ENCODE measurements at places on chromosomes 16 and 17.
A peak's percentile ranks its signal among the peaks of the same experiment; 100 is the strongest.

DNA sequence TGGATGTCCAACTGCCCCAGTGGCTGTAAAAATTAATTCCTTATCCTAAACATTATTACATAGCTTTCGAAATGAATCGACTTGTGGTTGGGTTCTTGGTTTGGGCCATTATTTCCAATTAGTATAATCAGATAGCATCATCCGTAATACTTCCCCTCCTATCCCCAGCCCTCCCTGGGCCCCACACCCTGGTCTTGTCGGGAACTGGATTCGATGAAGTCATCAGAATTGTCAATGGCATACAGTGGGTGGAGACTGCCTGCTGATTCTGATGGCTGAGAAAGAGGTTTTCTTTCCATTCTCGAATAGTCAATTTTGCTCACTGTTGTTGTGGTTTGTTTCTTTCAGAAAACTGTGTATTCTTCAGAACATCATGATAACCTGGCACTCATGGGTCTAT is 395.1 kb downstream of the SEC14L1 start:
- DNase-seq = no peak

- DNase-seq = no peak
Observed at GRCh38 chr16:89563639-89564392, 3.3 kb downstream of the RPL13 start.

DNA sequence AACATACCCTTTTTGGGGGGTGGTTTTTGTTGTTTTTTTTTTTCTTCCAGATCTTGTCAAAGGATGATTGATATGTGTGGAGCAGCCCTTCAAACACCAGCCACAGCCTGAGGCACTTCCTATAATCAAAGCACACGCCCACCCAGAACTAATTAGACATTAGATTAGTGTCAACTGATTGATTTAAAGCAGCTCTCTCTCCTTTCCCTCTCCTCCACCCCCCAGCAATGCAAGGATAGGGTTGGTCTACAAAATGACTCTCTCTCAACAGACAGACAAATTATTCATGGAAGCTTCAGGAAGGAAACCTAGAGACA is 250.3 kb upstream of the SOX9 start:
- DNase-seq = no peak

- DNase-seq = no peak
Observed at GRCh38 chr17:2602597-2603017, 9.2 kb downstream of the PAFAH1B1 start.

DNA sequence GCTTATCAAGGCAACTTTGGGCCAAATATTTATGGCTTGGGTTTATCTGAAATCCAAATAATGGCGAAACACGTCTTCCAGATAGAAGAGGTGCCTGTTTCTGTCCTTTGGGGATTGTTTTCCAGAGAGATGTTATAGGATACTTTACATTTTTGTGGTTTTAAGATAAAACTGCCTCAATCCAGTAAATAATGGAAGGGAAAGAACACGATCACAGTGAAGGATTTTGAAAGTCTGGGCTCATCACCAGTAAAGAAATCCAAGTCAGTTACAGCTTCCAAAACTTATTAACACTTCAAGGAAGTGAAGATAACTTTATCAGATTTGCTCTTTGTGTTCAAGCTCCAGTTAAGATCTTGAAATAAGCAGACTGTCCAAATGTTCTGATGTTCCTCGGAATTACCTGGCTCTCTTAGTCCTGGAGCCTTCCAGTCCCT is 30.1 kb downstream of the DNAH2 start:
- DNase-seq = no peak

- no peak for DNase-seq
Observed at GRCh38 chr17:14353861-14354474, 53.1 kb downstream of the HS3ST3B1 start.

- peak; percentile 55 for DNase-seq
Observed at GRCh38 chr17:57523926-57524632, 221.0 kb downstream of the CCDC182 start.

DNA sequence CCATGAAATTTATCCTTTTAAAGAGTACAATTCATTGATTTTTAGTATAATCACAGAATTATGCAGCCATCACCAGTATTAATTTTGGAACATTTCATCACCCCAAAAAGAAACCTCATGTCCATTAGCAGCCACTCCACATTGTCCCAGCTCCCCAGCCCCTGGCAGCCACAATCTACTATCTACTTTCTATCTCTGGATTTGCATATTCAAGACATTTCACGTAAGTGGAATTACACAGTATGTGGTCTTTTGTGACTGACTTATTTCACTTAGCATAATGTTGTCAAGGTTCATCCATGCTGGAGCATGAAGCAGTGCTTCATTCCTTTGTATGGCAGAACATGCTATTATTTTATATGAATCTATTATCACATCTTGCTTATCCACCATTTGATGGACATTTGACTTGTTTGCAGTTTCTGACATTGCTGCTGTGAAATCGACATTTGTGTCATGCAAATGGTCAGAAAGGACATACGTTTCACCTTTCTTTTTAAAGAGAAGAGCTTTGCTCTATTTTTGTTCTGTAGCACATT is 10.7 kb downstream of the METTL9 start:
- DNase-seq = no peak

GRCh38 chr16:70705056-70705455 is 19.2 kb upstream of the MTSS2 start:
- DNase-seq = no peak

DNA sequence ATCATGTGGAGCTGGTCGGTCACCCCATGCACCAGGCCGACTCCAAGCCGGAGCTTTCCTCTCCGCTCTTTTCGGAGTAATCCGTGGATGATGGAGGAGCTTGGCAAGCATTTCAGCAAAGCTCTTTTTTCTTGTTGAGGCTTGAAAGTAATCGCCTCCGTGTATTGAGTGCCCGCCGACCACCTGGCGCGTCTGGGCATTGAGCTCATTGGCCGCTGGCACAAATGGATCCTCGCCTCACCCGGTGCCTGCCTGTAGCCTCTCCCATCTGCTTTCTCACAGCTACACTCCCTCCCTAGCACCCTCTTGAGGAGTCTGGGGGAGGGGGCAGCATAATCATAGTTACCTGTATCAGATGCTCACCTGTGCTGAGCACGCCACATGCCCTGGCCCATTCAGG is 148.9 kb downstream of the CMIP start:
- no peak for DNase-seq

- DNase-seq = peak; percentile 85
Observed at GRCh38 chr17:30449480-30449879, 27.7 kb upstream of the GOSR1 start.

DNA sequence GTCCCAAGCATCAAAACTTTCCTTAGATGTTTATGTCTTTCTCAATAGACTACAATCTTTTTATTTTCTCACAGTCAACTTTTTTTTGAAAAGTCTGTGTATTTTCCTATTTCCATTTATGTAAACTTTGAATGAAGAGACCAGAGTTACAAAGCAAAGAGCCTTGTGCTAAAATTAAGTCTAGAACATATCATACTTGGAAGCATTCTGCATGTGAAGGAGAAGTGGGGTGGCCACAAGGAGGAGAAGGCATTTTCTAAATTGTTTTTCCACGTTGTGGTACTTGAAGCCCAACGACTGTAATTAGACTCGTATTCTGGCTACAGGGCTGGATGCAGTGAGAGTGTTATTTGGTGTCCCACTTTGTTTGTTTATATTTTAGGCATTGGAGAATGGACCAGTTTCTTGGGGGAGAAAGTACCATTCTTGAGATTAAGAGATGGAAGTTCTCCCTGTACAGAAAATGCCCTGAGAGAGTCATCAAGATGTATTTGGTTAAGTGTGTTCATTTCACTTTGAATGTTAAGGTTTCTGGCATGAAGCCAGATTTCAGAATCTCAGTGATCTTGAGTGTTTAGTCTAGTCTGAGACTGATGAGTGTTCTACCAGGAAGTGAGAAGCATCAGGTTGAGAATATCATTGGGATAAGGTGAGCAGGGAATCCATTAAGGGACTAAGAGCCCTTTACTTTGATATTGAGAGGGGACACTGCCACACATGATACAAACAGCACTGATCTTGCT is 71.6 kb downstream of the MAP2K6 start:
- DNase-seq = no peak

DNA sequence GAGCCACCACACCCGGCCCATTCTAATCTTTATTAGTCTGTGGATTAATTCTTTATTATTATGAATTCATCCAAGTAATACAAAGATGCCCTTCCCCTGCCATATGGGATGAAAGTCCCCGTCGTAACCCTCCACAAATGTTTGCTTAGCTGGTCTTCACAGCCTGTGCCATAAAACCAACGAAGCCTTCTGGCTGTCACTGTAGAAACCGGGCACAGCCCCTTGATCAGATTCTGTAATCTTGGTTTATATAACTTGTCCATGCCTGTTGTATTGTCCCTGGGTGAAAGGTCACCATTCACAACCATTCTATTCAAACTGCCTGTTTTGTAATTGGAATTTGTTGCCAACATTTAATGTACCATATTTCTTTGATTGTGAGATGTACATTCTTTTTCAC is 66.5 kb downstream of the ATP2C2 start:
- DNase-seq = no peak

DNA sequence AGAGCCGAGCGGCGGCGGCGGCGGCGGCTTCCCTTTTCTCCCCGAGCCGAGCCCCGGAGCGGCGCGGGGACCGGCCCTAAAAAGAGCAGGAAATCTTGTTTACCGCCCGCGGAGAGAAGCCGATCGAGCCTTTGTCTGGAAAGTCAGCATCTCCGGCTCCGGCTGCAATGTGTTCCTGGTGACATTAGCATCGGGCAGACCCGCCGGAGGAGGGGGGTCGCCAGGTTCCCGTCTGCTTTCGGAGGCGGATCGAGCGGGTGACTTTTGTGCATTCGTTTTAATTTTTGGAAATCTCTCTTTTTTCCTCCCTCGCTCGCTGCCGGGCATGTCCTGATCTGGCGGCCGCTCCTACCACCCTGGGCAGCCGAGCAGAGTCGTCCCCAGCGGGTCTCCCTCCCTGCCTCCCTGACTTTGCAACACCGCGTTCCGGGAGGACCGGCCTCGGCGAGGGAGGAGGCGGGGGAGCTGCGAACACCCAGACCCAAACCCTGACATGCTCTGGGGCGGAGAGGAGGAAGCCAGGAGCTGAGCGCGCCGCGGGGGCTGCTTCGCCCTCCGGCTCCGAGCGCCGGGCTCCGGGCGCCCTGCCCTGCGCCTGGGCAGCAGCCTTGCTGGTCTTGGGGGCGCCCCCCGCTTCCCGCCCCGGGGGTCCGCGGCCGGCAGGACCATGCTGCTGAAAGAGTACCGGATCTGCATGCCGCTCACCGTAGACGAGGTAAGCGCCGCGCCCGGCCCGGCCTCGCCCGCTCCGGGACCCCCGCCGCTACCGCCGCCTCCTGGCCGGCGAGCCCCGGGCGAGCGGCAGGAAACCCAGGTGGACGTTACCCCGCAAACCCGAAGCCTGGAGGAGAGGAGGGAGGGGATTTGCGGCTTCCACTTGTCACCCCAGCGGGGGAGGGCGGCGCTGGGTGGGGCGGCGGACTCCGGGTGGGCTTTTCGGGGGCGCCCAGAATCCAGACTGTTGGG is 690 bp downstream of the PITPNC1 start:
- peak; percentile 35 for DNase-seq

DNA sequence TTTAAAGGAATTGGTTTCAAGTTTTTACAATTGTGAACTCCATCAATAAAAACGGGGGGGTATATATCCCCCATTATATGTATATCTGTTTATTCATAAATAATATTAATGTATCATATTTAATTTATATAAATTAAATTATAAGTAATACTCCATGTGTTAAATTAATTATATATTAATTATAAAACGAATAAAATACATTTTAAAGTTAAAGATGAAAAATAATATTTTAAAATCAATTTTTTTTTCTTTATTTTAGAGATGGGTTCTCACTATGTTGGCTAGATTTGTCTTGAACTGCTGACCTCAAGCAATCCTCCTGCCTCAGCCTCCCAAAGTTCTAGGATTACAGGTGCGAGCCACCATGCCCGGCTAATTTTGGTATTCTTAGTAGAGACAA is 17.4 kb upstream of the PSMD11 start:
- DNase-seq = no peak

All from Ammon's horn (tissue), 1 donor.